ENCODE measurements at places on chromosomes 5 and 9. TPM values are rescaled to one million over a fixed set of nuclear protein-coding genes. Genes with fewer than 3 reads are reported as not detected.

The MCC gene
- 2.9 TPM for total RNA-seq

GRCh38 chr9:72315089-72315509 lies 49.9 kb downstream of the ZFAND5 start:
- no peaks in the 10 kb centered on the region for H3K27me3 ChIP-seq
- H3K27ac ChIP-seq = no peak overlapping the region
- DNase-seq = no peak
- H3K4me3 ChIP-seq = no peak overlapping the region
- no peaks in the 10 kb centered on the region for H3K4me1 ChIP-seq

The PCDHGA7 gene
- not detected for total RNA-seq

GRCh38 chr5:107265193-107265592 lies 405.5 kb downstream of the EFNA5 start:
- DNase-seq = no peak
- H3K4me1 ChIP-seq = peaks cover 8% of the 10 kb centered on the region
- no peak overlapping the region for H3K4me3 ChIP-seq
- no peak overlapping the region for H3K27ac ChIP-seq

- no peaks in the 10 kb centered on the region for H3K36me3 ChIP-seq
- no peak overlapping the region for H3K4me3 ChIP-seq
- no peaks in the 10 kb centered on the region for H3K27me3 ChIP-seq
- H3K27ac ChIP-seq = no peak overlapping the region
- no peak for DNase-seq
Measured at GRCh38 chr9:35519692-35520363, 29.9 kb downstream of the RUSC2 start.

- no peak overlapping the region for H3K4me3 ChIP-seq
- H3K27ac ChIP-seq = no peak overlapping the region
Measured at GRCh38 chr5:31728039-31728438, 89.1 kb downstream of the PDZD2 start.

The FRRS1L gene
- not detected for total RNA-seq

GRCh38 chr9:106867286-106867685 lies 4.3 kb downstream of the ZNF462 start:
- H3K36me3 ChIP-seq = no peaks in the 10 kb centered on the region
- peaks cover 34% of the 10 kb centered on the region for H3K27me3 ChIP-seq
- no peak overlapping the region for H3K27ac ChIP-seq
- no peak for DNase-seq

DNA sequence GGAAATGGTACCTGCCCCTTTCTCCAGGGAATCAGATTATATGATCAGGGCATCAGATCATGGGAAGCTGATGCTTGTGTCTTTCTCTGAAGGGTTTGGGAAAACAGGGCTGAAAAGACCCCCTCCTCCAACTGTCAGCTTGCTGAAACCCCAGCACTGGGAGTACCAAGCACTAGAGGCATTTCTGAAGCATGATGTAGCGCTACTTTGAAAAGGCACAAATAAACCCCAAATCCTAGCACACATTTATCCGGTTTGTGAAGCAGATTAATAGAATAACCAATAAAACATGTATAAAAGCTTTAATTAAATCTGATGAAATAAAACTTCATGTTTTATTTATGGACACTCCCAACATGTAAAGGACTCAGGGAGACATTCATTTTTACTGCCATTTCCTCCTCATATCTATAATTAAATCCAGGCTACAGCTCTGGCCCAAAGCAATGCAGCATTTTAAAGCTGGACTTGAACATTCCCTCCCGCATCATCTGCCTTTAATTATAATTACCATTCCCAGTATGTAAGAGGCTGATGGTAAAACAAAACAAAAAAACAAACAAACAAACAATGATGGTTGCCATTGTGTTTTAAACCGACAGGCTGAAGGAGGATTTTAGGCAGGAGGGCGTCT lies 298.2 kb upstream of the RFX3 start:
- no peaks in the 10 kb centered on the region for H3K27me3 ChIP-seq
- peaks cover 1% of the 10 kb centered on the region for H3K36me3 ChIP-seq
- H3K4me1 ChIP-seq = no peaks in the 10 kb centered on the region
- no peak overlapping the region for H3K4me3 ChIP-seq
- DNase-seq = no peak
- H3K27ac ChIP-seq = no peak overlapping the region

The KDM3B gene
- 65.7 TPM for total RNA-seq
